Amygdala (tissue), 56 donors: ENCODE measurements at places on chromosomes 2 and 18.

- no peak for DNase-seq
Measured at GRCh38 chr2:43230351-43230885, 4.0 kb upstream of the ZFP36L2 start.

GRCh38 chr2:234022424-234022823, 28.1 kb upstream of the SPP2 start:
- DNase-seq: no peak

GRCh38 chr2:74504591-74504990, 2.9 kb downstream of the PCGF1 start:
- DNase-seq: no peak

GRCh38 chr2:108923736-108924579, 65.1 kb downstream of the EDAR start:
- DNase-seq: no peak

GRCh38 chr18:13120255-13120654, 98.3 kb upstream of the LDLRAD4 start:
- DNase-seq: no peak

DNA sequence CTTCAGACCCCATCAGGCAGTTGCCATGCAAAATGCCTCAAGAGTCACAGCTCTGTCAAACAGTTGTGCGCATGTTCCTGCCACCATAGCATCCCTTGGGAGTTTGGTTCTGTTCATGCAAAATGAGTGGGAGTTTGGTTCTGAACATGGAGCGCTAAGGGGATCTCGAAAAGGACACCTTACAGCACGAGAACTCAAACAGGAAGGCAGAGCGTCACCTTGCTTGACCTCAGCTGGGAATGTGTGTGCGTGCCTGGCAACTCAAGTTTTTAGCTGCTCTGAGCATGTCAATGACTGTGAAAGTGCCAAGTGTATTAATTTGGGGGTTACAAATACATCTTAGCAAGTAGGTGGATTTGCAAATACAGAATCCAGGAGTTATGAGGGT, 16.6 kb downstream of the MALL start:
- DNase-seq: no peak

DNA sequence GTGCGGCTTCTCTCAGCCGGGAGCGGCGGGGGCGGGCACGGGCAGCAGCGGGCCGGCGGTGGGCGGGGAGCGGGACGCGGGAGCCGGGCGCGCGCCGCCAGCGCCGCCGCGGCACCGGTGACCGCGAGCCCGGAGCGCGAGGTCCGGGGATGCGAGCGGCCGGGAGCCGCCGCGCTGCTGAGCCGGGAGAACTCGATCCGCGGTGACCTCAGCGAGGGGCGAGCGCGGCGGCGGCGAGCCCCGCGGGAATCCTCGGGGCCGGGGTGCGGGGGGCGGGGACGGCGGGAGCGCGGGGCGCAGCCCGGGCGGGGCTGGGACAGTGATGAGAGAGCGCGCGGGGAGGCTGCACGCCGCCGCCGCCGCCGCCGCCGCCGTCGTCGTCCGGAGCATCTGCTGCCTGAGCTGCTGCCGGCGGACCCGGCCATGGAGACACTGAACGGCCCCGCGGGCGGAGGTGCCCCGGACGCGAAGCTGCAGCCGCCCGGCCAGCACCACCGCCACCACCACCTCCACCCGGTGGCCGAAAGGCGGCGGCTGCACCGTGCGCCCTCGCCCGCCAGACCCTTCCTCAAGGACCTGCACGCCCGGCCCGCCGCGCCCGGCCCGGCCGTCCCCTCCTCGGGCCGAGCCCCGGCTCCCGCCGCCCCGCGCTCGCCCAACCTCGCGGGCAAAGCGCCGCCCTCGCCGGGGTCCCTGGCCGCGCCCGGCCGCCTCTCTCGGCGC, at the start of gene MTCL1:
Gene MTCL1, plus strand, starts transcription at position 319 of the 723 bp plus-strand sequence. Its CDS starts 105 bp downstream, at position 424.
- DNase-seq: no peak

DNA sequence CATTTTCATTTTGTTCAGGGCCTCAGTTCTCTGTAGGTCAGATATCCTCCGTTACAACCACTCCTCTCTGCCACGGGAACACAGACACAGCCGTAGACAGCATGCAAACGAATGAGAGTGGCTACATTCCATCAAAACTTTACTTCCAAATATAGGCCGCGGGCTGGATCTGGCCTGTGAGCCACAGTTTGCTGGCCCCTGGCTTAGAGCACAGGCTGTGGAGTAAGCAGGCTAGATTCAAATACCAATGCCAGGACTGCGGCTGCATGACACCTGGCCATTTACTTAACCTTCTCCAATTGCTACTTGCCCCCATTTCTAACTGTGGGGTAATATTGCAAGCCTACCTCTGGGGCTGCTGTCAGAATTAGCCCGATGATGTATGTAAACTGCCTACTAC, 325.8 kb upstream of the POU3F3 start:
- no peak for DNase-seq

- no peak for DNase-seq
Measured at GRCh38 chr2:237222178-237222577, 136.5 kb downstream of the COPS8 start.

GRCh38 chr18:48393170-48393569, 16.0 kb downstream of the ZBTB7C start:
- DNase-seq: no peak

DNA sequence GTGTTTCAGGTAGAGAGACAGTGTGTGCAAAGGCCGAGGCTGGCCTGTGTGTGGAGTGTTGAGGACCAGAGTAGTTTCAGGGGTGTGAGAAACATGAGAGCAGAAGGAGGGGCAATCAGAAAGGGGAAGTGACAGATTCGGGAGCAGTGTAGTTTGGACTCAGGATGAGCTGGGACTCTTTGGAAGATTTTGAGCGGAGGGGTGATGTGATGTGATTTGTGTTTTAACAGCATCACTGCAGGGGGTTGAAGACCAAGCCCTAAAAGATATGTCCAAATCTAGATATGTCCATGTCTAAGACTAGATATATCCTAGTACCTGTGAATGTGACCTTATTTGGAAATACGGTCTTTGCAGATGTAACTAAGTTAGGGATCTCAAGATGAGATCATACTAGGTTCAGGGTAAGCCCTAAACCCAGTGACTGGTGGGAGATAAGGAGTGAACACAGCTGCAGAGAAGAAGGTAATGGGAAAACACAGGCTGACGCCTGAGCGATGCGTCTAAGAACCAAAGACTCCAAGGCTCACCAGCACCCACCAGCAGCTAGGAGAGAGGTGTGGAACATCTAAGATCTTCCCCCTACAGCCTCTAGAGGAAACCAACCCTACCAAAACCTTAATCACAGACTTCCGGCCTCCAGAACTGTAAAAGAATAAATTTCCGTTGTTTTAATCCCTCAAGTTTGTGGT, 38.5 kb upstream of the MYO3B start:
- no peak for DNase-seq

DNA sequence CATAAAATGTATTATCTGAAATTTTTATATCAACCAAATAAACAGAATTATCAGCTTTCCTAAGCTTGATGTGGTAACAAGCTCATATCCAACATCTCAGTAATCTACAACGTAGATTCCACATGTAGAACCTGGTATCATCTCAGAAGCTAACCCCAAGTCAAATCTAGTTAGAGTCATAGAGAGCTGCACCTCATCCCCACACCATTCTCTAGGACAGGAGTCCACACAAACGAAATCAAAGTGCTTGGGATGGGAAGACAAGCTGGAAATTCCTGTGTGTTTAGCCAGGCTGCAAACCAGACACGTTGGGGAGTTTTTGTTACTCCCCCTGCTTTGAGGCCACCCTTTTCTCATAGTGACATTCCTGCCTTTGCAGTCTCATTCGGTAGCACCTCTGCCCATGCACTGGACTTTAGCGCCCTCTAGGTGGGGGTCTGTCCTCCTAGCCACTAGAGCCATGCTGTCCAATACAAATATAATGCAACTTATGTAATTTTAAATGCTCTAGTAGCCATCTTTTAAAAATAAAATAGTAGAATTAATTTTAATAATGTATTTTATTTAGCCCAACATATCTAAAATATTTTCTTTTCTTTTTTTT, 28.1 kb upstream of the SATB2 start:
- no peak for DNase-seq

- no peak for DNase-seq
Measured at GRCh38 chr2:47346638-47347037, 56.3 kb upstream of the MSH2 start.

DNA sequence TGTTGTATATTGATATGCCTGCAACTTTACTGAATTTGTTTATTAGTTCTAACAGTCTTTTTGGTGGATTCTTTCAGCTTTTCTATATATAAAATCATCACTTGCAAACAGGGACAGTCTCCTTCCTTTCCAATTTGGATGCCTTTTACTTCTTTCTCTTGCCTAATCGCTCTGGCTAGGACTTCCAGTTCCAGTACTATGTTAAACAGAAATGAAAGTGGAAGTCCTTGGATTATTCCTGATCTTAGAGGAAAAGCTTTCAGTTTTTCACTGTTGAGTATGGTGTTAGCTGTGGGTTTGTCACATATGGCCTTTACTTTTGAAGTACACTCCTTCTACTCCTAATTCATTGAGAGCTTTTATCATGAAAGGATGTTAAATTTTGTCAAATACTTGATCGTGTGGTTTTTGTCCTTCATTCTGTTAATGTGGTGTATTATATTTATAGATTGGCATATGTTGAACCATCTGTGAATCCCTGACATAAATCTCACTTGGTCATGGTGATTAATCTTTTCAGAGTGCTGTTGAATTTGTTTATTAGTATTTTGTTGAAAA, 52.9 kb downstream of the REL start:
- no peak for DNase-seq

GRCh38 chr18:7452331-7452730, 114.8 kb upstream of the PTPRM start:
- no peak for DNase-seq

- no peak for DNase-seq
Measured at GRCh38 chr2:37639631-37640030, 31.8 kb downstream of the CDC42EP3 start.

DNA sequence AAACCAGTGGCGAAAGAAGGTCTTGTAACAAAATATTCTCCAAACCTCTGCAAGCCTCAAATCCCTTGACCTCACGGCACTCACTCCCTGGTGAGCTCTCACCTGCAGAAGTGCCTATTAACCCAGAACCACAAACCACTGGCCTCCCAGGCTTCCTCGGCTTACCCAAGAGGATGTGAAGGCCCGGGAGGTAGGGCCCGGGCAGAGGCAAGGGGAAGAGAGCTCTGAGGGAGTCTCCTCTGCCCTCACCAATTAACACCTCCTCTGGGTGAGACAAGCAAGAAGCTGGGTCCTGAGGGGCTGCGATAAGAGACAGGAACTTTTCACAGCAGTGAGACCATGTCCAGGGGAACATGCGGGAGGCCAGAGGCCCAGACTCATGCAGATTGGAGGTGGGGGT, 53.7 kb downstream of the EMX1 start:
- no peak for DNase-seq

GRCh38 chr2:121902171-121902591, 146.7 kb downstream of the TSN start:
- no peak for DNase-seq

DNA sequence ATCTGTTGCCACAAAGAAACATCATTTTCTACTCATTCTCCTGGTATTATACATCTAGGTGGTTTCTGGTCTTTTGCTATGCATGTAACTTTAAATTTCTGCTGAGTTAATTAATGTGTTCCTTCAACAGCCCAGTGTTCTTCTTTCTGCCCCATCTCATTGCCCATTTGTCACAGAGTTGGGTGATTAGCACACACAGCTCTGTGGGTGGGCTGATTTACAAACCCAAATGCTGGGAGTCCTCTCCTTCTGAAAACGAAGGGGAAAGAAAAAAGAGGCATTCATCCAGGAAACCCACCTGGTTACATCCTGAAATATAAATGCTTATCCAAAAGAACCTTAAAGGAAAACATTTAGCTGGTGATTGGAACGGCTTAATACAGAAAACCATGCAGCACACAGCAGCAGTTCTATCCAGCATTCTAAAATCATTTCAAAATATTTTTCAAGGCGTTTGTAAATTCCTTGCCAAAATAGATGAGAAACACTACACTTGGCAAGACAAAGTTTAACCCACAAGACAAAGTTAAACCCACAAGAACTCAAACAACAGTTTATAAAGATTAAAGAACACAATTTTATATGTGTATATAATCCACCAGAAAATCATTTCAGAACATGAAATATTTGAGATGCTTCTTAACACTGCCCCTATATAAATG, 177.9 kb downstream of the ANTXR1 start:
- no peak for DNase-seq

GRCh38 chr18:75785206-75785605, 357.7 kb upstream of the SMIM21 start:
- DNase-seq: no peak

DNA sequence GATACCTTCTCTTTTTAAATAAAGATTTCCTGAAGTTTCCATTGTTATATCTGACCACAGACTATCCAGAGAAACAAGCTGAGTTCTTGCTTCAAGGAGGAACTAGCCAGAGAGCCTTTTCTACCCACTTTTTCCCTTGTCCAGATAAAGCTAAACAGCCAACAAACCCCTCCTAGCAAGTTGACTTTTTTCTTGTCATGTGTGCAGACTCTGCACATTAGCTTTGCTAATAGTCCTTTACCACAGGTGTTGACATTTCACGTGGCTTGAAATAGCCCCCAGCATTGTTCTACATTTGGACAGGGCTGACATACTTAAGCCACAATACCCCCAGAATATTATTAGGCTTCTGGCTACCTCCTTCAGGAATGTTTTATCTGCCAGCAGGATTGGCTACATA, 40.7 kb downstream of the PCBP1 start:
- no peak for DNase-seq

- no peak for DNase-seq
Measured at GRCh38 chr18:35481960-35482366, 15.8 kb downstream of the INO80C start.

GRCh38 chr2:237941239-237941638, 25.6 kb upstream of the UBE2F start:
- DNase-seq: no peak

DNA sequence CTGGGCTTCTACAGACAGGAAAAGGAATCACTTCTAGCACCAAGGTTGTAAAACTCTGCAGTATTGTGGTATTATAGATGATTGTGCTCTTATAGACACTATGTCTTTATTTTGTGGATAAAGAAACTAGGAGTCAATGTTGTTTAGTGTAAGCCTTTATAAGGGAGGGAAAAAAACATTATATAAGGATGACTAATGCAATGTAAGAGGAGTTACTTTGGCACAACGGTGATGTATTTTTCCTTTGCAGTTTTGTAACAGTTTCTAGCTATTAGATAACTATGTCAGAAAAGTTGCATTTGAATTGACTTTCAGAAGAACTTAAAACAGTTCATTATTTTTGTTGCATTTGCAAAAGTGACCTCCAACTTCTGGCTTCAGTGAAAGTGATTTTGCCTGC, 545.4 kb downstream of the CCDC85A start:
- no peak for DNase-seq

- DNase-seq: no peak
Measured at GRCh38 chr2:32758232-32758631, 130.4 kb downstream of the TTC27 start.
